ENCODE measurements at places on chromosomes 11 and 22. TPM values are rescaled to one million over a fixed set of nuclear protein-coding genes. Genes with fewer than 3 reads are reported as not detected.

DNA sequence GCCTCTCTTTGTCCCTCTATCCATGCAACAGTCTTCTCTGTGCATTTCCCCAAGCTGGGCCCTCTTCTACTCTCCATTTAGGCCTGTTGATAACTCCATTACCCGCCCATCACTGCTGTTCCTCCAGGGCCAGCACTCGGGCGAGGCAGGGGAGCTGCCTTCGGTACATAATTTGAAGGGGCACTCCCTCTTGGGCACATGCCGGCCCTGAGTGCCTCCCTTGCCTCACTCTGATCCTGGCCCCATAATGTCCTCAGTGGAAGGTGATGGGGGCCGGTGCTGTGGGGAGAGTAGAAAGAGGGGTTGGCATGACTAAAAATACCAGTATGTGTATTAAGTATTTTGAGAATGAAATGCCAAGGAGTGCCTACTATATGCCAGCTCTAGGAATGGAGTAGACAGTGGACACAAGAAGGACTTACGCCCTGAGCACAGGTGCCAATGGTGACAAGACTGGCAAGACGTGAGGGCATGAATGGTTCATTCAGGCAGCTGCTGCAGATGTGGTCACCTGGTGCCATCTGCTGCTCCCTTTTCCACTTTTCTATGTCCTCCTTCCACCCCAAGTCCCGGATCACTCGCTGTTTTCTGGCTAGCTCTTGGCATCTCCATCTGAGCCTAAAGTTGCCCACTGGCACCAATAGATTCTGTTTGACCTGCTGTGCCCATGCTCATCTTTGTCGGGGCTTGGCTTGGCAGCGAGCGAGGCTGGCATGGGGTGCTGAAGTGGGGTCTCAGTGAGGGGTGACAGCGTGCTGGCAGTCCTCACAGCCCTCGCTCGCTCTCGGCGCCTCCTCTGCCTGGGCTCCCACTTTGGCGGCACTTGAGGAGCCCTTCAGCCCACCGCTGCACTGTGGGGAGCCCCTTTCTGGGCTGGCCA is 22.6 kb downstream of the TMEM218 start:
- no peak for DNase-seq

- DNase-seq: peak; percentile 1
Measured at GRCh38 chr11:1235901-1236315, 13.0 kb downstream of the MUC5B start.

DNA sequence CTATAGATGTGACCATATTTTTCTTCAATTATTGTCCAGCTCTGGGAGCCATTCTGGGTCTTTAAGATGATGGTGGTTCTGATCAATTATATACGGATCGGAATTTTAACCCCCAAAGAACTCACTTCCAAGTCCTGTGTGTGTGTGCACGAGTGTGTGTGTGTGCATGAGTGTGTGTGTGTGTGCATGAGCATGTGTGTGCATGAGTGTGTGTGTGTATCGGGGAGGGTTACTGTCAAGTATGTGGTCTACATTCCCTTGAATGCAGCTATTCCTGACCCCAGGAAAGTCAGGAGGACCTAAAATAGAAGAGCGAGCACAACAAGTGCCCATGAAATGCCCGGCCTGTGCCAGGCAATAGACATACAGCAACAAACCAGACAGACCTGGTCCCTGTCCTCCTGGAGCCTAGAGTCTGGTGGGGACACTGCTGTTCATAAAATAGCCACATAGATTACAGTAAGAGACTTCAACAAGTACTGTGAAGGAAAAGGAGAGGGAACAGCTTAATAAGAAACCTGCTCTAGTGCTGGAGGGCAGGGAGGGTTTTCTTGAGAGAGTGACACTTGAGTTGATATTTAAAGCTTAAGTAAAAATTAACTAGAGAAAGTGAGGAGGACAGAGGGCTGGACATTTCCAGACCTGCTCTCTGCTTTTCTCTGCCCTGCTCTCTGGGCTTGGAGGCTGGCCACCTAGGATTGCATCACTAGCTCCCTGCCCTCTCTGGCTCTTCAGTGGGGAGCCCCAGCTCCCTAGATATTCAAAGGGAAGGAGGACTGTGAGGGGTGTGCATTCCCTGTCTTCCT is 66.1 kb upstream of the SPON1 start:
- DNase-seq: no peak

DNA sequence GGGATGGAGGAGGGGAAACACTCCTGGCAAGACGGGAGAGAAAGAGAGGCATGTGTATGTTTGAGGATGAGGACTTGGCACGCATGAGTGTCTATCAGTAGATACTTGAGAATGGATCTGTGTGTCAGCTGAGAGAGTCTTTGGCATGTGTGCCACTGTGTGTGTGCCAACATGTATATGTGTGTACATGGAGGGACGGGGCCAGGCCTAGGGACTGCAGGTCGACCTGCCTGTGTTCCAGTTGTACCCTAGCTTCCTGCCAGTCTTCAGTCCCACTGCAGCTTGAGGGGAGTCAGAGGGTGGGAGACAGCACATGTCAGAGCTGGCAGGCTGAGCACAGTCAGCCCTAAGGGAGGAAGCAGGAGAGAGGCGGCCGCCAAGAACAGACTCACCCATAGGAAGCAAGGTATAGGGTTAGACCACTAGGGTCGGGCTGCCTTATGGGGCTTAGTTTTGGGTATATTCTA is 5.6 kb downstream of the CLCF1 start:
- no peak for DNase-seq

DNA sequence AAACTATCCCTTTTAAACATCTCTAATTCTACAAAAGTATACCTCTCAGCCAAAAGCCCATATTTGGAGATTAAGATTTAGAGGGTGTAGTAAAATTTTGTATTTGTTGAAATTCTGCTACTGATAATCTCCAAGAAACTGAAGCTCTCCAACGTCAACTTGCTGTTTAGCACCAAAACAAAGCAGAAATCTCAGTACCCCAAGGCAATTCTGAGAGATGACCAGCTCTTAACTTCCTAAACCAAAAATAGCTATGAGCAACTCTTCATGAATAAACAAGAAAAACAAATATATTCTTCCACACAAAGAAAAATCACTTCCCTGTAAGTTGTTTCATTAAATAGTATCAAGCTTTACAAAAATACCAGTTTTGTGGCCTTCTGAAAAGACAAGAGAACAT is 13.3 kb downstream of the RRAS2 start:
- DNase-seq: no peak

- DNase-seq: no peak
Measured at GRCh38 chr11:64558065-64558745, 32.8 kb upstream of the SLC22A12 start.

Gene H19
- 234 TPM for total RNA-seq

- peak; percentile 48 for DNase-seq
Measured at GRCh38 chr11:723120-723883, 17.3 kb downstream of the EPS8L2 start.

- DNase-seq: peak; percentile 69
Measured at GRCh38 chr22:46233231-46233630, 16.9 kb downstream of the CDPF1 start.

- no peak for DNase-seq
Measured at GRCh38 chr11:103735497-103736032, 300.9 kb upstream of the DDI1 start.

Gene GRAP2
- 0.99 TPM for total RNA-seq

- no peak for DNase-seq
Measured at GRCh38 chr11:111173221-111173620, 72.3 kb upstream of the POU2AF2 start.

- DNase-seq: peak; percentile 31
Measured at GRCh38 chr11:112453601-112454577, 193.2 kb upstream of the PLET1 start.

DNA sequence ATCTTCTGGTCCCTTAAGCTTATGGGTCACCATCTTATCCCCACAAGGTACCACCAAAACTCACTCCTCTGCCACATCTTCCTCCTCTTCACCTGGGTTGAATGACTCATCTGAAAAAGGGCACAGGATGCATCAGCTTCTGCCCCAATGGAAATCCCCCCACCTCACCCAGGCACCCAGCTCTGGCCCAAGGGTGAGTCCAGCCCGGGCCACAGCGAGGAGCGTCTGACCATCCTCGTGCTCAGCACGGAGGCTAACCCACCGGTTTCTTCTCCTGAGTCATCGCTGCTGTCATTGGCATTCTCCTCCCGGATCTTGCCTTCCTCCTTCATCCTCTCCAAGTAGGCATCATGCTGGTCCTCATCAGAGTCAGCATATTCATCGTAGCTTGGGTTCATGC is 5.3 kb upstream of the TNKS1BP1 start:
- no peak for DNase-seq

DNA sequence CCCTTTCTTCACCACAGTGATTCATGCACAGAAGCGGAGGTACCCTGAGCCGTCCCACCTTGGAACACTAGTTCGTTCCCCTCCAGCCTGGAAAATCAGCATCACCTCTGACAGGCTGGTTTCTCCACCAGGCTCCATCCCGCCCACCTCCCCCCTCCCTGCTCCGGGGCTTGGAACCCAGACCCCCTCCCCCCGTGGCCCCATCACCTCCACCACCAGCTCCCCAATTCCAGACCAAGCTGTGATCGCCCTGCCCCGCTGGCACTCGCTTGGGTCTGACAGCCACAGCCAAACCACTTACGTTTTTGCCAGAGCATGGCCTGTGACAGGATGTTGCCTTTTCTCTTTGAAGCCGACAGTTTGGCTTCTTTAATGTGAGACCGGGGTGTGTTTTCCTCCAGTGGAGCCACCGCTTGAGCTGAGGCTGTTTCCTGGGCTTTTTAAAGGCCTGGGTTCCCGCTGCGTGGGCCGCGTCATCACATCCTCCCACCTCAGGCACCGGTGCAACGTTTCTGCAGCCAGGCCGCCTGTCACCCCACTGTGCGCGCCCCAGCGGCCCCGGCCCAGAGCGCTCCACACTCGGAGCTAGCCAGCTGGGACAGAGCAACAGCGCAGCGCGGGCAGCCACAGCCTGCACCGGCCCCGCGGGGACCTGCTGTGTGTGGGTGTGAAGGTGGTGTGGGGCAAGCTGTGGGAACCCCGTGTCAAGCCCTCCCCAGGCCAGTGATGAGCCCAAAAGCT is at the start of gene POU2AF1:
TSS of gene POU2AF1 (minus strand) at position 415 of the 741 bp plus-strand sequence. CDS start at position 317, 98 bp downstream.
- DNase-seq: no peak

GRCh38 chr11:61621917-61622585 is 41.2 kb upstream of the SYT7 start:
- peak; percentile 71 for DNase-seq

Gene C11orf52
- total RNA-seq: 14.8 TPM

- peak; percentile 46 for DNase-seq
Measured at GRCh38 chr11:62574363-62575071, 826 bp upstream of the EEF1G start.

- DNase-seq: no peak
Measured at GRCh38 chr11:1844221-1845094, 5.7 kb downstream of the TNNI2 start.

- no peak for DNase-seq
Measured at GRCh38 chr11:34481307-34481706, 32.3 kb downstream of the ELF5 start.

GRCh38 chr22:41480397-41480735 is 11.4 kb downstream of the ACO2 start:
- no peak for DNase-seq

- no peak for DNase-seq
Measured at GRCh38 chr11:32447252-32447651, 11.9 kb upstream of the WT1 start.

DNA sequence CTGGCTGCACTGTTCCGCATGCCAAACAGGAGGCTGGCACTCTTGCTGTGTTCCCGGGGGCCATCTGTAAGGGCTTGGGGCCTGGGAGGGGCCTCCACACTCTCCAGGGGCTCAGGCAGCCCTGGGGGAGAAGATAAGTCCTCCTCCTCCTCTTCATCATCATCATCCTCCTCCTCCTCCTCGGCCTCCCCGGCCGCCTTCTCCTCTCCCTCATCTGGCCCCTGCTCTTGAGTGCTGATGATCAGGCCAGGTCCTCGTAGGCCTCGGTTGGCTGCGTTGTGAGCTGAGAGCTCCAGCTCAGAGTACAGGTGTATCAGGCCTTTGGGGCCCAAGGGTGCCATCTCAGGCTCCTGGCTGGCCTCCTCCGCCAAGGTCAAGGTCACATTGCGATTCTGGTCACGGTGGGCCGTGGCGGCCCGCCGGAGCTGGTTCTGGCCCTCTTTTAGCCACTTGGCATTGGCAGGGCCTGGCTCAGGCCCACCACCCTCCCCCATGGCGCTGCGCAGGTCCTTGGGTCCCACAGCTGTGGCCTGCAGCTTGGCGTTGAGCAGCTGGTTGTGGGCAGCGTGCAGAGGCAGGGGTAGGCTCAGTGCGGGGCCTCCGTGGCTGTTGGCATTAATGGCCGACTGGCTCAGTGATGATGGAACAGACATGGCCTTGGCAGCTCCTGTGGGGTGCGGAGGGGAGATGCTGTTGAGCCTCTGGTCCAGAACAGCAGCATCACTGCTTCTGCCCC is 8.0 kb downstream of the APBB1 start:
- DNase-seq: no peak

DNA sequence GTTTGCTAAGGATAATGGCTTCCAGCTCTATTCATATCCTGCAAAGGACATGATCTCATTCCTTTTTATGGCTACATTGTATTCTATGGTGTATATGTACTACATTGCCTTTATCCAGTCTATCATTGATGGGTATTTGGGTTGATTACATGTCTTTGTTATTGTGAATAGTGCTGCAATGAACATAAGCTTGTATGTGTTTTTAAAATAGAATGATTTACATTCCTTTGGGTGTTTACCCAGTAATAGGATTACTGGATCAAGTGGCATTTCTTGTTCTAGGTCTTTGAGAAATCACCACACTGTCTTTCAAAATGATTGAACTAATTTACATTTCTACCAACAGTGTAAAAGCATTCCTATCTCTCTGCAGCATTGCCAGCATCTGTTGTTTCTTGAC is 6.0 kb upstream of the MS4A6E start:
- DNase-seq: no peak

- no peak for DNase-seq
Measured at GRCh38 chr22:27663812-27664211, 137.7 kb downstream of the MN1 start.

GRCh38 chr11:12889243-12889642 is 119.9 kb upstream of the RASSF10 start:
- peak; percentile 24 for DNase-seq

DNA sequence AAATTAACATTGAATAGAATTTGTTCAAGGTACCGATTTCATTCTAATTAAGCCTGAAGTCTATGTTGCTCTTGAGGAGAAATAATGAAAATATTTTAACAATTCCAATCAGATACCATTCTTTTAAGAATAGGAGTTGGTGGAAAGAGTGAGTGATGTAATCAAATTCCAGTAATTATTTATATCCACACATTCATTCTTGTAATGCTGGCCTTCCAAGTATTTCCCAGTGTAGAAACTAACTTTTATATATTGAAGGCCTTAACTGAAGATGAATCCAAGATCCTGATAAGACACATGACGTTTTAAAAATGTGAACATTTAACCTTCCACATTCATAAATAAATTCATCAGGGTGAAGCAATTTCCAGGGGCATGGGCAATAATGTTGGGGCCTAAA is 36.6 kb upstream of the PAX6 start:
- DNase-seq: no peak
